ENCODE measurements at places on chromosomes 13 and 19. TPM values are rescaled to one million over a fixed set of nuclear protein-coding genes. Genes with fewer than 3 reads are reported as not detected.

SSBP4 gene
- total RNA-seq, result 22.2 TPM

CGB3 gene
- total RNA-seq, result not detected

PSG5 gene
- total RNA-seq, result not detected

DNA sequence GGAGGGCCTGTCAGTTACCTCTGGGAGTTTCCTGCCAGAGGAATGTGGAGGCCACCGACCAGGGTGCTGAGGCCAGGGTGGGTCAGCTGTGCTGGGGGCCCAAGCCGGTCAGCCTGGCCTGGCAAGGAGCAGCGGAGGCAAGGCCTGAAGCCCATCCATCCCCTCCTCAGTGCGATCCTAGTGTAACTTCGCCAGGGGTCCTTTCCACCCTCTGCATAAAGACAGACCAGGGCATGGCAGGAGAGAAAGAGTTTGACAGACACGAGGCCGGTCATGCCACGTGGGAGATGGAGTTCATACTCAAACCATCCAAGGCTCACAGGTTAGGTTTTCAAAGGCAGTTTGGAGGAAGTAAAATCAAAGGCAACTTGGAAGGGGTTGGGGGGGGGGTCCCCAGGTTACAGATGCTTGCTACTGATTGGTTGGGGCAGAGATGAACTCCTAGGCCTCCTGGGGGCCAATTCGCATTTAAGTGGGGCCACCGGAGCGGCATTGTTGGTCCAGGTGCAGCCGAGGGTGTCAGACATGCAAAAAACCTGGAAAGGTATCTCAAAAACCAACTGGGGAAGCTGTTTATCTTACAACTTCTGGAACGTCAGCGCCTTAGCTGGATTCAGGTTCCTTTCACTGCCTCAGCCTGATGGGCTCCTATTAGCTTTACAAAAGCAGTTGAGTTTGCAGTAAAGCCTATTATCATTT lies 36.8 kb upstream of the DPRX start:
- no peak overlapping the region for H3K4me3 ChIP-seq
- no peaks in the 10 kb centered on the region for H3K4me1 ChIP-seq
- H3K27me3 ChIP-seq, result no peaks in the 10 kb centered on the region
- H3K27ac ChIP-seq, result no peak overlapping the region
- H3K36me3 ChIP-seq, result no peaks in the 10 kb centered on the region

- no peaks in the 10 kb centered on the region for H3K27me3 ChIP-seq
- no peak overlapping the region for H3K4me3 ChIP-seq
These were observed 109.0 kb upstream of the KL start for GRCh38 chr13:32907211-32907610.

DNA sequence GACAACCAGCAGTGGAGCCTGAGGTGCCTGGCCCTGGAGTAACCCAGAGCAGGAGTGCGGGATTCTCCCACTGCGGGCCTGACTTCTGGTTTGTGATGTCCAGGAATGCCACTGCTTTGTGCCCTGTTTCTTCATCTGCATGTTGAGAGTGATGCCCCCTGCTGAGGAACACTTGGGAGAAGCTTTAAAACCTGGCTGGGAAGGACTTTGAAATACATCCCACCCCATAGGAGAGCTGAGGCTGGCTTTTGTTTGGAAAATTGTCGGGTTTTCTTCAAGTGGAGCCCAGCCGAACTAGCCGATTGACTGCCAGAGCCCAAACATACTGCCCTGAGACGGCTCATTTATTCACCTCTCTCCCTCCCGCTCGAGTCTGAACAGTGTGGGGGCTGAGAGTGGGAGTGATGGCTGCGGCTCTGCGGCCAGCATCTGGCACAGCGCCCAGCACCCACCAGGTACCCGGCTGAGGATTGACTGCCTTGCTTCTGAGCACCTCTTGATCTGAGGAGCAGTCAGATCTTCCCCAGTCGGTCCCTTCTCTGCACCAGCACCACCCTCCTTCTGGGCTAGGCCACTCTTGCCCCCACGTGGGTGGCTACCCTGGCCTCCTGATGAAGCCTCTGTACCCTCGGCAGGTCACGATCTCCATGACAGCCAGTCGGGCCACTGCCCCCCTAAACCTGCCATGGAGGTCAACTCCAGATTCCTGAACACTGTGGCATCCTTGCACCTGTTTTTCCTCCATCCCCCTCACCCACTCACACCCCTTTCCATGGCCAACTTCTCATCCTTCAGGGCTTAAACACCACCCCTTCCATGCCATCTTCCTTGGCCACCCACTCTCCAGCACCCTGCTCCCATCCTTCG lies 148.9 kb downstream of the SIPA1L3 start:
- H3K27ac ChIP-seq, result no peak overlapping the region
- no peaks in the 10 kb centered on the region for H3K4me1 ChIP-seq
- DNase-seq, result no peak
- H3K4me3 ChIP-seq, result no peak overlapping the region
- H3K27me3 ChIP-seq, result no peaks in the 10 kb centered on the region

GRCh38 chr13:62337109-62337880 lies 921.6 kb upstream of the PCDH20 start:
- no peaks in the 10 kb centered on the region for H3K27me3 ChIP-seq
- H3K4me3 ChIP-seq, result no peak overlapping the region
- H3K4me1 ChIP-seq, result no peaks in the 10 kb centered on the region
- no peak overlapping the region for H3K27ac ChIP-seq
- no peak for DNase-seq

DNA sequence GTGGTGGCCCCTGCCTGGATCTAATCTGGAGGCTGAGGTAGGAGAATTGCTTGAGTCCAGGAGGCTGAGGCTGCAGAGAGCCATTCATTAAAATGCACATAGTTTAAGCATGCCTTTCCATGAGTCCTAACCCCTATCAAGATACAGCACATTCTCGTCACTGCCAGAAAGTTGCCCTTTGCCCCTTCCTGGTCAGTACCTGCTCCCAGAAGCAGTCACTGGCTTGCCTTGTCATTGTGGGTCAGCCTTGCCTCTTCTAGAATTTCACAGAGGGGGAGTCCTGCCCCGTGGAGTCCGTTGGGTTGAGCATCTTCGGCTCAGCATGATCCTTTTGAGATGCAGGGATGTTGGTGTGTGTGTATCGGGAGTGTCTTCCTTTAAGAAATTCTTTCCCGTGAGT lies 10.8 kb downstream of the BICRA start:
- no peaks in the 10 kb centered on the region for H3K27me3 ChIP-seq
- peaks cover 4% of the 10 kb centered on the region for H3K4me1 ChIP-seq
- H3K27ac ChIP-seq, result no peak overlapping the region
- no peak for DNase-seq
- H3K4me3 ChIP-seq, result no peak overlapping the region
- H3K36me3 ChIP-seq, result no peaks in the 10 kb centered on the region

- no peak for DNase-seq
- H3K27me3 ChIP-seq, result no peaks in the 10 kb centered on the region
- no peak overlapping the region for H3K4me3 ChIP-seq
- peaks cover 7% of the 10 kb centered on the region for H3K4me1 ChIP-seq
- no peaks in the 10 kb centered on the region for H3K36me3 ChIP-seq
- no peak overlapping the region for H3K27ac ChIP-seq
These were observed 307.1 kb downstream of the OXGR1 start for GRCh38 chr13:96687191-96687590.

DNA sequence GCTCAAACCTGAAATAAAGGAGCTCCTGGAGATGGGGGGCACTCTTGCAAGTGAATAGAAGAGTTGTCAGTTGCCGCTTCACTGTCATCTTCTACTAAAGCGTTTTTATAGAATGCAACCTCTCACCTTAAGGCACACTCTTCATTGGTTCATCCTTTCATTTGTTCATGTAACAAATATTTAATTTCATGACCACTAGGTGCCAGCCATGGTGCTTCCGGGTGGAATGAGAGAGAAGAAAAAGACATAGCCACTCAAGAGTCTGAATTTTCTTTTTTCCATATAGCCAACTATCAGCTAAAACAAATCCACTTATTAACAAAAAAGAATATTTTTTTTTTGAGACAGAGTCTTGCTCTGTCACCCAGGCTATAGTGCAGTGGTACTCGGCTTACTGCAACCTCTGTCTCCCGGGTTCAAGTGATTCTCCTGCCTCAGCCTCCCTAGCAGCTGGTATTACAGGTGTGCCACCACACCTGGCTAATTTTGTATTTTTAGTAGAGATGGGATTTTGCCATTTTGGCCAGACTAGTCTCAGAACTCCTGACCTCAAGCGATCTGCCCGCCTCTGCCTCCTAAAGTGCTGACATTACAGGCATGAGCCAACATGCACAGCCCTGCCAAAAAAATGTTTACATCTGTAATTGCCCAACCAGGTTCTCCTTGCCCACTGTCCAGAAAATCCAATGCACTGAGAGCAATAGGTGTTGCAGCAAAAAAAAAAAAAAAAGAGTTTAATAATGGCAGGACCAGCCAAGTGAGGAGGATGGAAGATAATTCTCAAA lies 22.1 kb upstream of the SACS start:
- no peak overlapping the region for H3K4me3 ChIP-seq
- H3K27me3 ChIP-seq, result no peaks in the 10 kb centered on the region
- H3K27ac ChIP-seq, result no peak overlapping the region
- no peaks in the 10 kb centered on the region for H3K36me3 ChIP-seq

DNA sequence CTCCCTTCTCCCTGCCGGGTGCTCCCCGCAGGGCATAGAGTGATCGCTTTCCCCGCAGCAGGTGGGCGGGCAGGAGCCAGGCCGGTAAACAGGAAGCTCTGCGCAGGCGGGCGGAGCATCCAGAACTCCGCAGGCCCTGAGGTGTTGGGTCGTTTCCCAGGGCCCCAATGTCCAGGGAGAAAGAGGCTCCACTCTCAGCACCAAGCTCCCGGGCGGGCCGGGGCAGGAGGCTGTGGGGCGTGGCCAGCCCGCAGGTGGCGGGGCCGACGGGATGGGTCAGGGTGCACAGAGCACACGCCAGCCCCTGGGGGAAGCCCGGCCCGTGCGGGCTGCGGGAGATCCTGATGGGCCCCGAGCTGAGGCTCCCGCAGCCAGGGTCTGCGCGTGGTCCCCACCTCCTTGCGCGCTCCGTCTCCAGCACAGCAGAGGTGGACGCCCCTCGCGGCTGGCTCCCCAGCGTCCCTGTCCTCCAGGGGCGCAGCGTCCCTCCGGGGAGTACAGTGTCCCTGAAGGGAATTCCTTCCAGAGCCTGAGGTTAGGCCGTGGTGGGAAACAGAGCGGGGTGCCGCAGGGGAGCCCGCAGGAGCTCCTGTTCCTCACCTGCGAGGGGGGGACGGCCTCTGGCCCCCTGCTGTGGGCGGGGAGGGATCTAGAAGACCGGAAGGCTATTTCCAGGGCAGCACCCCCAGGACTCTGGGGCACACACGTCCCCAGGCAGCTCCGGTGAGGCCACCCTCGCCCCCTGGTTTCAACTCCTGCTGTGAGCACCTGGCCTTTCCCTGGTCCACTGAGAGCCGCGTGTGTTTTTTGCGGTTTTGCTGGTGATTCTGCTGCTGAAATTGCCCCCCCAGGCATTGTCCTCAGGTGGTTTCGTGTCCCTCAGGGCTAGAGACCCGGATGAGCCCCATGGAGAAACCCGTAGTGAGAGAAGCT lies 12.2 kb downstream of the PIP5K1C start:
- no peaks in the 10 kb centered on the region for H3K27me3 ChIP-seq
- DNase-seq, result no peak
- H3K4me1 ChIP-seq, result no peaks in the 10 kb centered on the region
- H3K36me3 ChIP-seq, result no peaks in the 10 kb centered on the region
- H3K27ac ChIP-seq, result peak overlapping the region; percentile 24

- no peaks in the 10 kb centered on the region for H3K4me1 ChIP-seq
- H3K27ac ChIP-seq, result peak within 1 kb of the TSS; percentile 75
- peak; percentile 80 for DNase-seq
- no peaks in the 10 kb centered on the region for H3K36me3 ChIP-seq
- H3K4me3 ChIP-seq, result peak within 1 kb of the TSS; percentile 94
These were observed at the start of gene FOXA3 for GRCh38 chr19:45863840-45864628. TSS of gene FOXA3 (plus strand) at chr19:45864326. CDS start at chr19:45864457, 131 bp downstream.

DNA sequence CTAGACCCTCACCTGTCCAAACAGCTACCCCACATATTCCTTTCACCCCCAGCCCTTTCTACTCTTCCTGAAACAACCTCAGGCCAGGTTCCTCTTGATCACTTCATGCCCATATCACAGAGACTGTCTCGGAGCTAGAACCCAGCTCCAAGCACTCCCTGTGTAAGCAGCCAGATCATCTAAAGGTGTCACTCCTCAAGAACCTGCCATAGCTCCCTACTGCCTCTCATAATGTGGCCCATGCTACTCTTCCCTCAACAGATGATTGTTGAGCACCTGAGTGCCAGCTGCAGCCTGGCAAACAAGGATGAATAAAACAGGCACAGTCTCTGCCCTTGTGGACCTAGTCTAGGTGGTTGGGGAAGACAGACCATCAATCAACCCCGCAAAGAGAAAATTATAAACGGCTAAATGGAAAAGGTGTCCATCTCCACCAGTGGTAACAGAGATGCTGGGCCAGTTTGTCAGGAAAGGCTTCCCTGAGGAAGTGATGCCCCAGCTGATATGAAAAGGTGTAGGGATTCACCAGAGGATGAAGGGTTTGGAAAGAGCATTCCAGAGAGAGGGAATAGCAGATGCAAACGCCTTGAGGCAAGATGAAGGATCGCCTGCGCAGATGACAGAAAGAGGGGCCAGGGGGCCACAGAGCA lies 8.3 kb downstream of the EPS15L1 start:
- H3K27ac ChIP-seq, result no peak overlapping the region
- no peaks in the 10 kb centered on the region for H3K27me3 ChIP-seq
- H3K36me3 ChIP-seq, result no peaks in the 10 kb centered on the region
- no peak overlapping the region for H3K4me3 ChIP-seq
